Islet precursor cell (in vitro differentiated cells): ENCODE measurements at places on chromosomes 11 and 22.

- DNase-seq: peak; percentile 65
Observed at GRCh38 chr22:34808618-34809017, 257.3 kb upstream of the ISX start.

- no peak for DNase-seq
Observed at GRCh38 chr11:123547180-123547579, 107.2 kb downstream of the SCN3B start.

DNA sequence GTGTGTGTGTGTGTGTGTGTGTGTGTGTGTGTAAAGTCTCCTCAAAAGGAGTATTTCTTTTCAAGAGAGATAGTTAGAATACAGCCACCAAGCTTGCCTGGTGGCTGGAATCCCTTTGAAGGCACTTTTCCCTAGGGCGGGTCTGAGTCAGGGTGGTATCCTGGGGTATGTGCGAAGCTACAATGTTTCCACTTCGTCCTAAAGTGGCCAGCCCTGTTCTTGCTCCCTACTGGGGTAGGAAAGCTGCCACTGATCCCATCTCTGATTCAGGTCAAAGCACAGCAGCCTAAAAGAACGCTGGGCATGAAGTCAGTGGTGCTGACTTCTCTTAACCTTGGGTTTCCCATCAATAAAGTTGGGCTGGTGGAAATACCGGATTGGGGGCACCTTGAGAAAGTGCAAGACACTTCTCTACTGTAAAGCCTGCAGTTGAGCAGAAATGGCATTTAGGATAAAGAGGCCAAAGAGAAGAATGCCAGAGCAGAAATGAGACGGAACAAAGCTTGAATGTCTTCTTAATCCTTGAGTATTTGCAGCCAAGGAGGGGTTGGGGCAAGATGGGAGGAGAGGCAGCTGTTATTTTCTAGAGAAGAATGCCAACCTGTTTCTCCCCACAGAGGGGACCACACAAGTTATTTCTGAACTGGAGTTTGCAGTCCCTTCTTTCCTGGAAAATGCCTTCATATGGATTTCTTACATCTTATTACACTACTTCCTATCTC, 35.3 kb downstream of the ZNRF3 start:
- peak; percentile 89 for DNase-seq

- peak; percentile 79 for DNase-seq
Observed at GRCh38 chr11:12090761-12091258, 19.6 kb upstream of the MICAL2 start.

- DNase-seq: no peak
Observed at GRCh38 chr11:69705901-69706787, 2.3 kb upstream of the FGF19 start.

DNA sequence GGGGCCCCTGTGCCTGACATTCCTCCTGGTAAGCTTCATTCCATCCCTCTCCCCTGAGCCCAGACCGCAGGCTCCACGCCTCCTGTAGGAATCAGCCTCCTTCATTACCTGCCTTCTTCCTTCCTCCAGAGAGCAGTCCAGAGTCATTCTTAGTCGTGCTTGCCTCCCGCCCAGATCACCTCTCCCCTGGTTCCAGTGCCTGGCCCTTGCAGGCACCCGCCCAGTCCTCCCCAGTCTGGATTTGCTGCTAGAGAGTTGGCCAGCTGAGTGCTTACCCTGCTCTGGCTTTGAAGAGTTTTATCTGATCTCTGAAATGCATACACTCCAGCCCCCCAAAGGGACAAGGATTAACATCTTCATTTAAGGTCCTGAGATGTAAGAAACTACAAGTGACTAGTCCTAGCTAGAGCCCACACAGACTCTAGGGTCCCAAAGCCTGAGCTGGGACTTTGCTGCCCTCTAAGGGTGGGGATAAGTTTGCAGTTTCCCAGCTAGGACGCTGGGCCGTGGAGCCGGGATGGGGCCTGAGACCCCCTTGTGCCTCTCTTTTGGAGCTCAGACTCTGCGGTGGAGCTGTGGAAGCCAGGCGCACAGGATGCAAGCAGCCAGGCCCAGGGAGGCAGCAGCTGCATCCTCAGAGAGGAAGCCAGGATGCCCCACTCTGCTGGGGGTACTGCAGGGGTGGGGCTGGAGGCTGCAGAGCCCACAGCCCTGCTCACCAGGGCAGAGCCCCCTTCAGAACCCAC, 1.6 kb downstream of the NR1H3 start:
- DNase-seq: peak; percentile 95

DNA sequence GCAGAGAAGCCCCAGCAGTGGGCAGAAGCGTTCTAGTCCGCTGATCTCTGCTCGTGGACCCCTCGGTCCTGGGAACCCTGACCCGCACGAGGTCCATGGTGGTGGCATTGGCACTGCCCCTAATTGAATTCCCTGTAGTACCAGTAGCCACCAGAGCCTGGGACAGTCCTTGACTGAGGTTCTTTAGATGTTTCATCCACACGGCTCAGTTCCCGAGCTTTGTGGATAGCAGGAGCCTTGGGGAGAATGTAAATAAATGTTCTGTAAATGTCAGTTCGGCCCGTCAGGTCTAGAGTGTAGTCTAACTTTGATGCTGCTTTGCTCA, 39.4 kb upstream of the SEPTIN5 start:
- no peak for DNase-seq

DNA sequence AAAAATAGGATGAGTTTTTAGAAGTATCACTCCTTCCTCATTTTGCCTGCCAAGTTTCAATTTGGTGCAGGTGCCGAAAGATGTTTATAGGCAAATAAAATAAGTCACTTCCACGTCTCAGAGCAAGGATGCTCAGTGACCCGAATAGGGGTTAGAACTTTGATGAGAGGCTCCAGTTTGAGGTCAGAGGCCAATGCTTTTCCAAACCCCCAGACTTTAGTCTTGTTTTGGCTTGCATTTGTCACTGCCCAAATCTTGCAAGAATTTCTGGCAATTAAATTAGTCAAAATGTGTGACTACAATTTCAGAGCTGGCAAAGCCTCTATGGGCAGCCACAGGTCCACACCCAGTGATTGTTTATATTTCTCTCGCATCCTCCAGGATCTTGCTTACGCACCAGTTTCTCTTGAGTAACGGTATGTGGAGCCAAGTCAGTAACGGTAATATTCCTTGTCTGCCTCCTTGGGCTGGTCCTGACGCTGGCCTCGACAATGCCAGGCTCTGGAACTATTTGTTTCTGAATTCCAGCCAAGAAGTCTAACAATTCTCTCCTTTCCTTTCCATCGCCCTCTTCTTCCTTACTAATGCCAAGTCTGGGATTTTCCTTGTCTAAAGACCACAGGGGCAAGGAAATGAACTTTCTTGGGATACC, 9.9 kb upstream of the NUP160 start:
- no peak for DNase-seq

DNA sequence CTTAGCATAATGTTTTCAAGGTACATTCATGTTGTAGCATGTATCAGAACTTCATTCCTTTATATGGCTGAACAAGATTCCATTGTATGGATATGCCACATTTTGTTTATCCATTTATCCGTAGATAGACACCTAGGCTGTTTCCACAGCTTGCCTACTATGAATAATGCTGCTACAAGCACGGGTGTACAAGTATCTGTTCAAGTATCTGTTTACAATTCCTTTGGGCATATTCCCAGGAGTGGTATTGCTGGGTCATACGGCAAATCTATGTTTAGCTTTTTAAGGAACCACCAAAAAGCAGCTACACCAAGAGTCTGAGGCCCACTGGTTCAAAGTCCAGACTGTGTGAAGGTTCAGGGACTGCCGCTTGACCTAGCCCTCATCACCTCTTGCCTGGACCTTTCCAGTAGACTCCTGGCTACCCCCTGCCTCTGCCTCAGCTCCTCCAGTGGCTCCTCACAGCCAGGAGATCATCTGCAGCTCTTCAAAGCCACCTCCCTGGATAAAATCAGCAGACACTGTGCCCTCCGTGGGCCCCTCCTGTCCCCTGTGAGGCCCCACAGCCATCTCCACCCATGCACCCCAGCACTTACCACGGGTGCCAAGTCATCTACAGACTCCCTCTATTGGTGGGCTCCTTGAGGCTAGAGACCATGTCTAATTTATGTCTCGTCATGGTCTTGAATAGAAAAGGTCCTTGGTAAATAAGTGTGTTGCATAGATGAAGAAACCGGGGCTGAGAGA, 160.3 kb downstream of the MN1 start:
- DNase-seq: no peak

DNA sequence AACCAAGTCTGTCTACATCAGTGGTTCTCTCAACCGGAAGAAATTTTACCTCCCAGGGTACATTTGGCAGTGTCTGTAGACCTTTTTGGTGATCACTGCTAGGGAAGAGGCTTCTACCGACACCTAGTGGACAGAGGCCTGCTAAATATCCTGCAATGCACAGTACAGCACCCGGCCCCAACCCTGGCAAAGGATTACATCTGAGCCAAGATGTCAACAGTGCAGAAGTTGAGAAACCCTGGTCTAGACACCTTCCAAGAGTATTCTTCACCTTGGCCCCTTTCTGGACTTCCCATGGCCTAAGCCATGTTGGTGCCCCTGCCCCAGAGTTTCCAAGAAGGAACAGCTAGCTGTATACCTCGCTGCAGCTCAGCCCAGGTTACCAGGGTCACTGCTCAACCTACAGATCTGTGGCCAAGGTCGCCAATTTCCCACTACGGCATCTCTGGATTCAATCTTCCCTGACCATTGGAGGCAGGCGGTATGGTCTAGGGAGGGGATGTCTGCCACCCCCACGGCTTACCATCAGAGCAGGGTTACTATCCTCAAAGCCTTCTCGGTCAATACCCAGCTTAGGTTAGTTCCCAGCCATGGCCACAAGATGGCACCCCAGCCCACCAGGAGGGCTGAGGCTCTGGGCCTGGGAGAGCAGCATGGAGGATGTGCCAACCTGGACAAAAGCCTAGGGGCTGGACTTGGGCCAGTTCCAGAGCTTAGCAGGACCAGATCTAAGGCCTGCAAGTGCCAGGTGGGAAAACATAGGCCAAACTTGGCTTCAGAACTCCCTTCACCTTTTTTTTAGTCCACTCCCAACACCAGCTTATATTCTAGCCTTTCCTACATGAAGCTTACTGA, 3.7 kb upstream of the KCNC1 start:
- peak; percentile 92 for DNase-seq

DNA sequence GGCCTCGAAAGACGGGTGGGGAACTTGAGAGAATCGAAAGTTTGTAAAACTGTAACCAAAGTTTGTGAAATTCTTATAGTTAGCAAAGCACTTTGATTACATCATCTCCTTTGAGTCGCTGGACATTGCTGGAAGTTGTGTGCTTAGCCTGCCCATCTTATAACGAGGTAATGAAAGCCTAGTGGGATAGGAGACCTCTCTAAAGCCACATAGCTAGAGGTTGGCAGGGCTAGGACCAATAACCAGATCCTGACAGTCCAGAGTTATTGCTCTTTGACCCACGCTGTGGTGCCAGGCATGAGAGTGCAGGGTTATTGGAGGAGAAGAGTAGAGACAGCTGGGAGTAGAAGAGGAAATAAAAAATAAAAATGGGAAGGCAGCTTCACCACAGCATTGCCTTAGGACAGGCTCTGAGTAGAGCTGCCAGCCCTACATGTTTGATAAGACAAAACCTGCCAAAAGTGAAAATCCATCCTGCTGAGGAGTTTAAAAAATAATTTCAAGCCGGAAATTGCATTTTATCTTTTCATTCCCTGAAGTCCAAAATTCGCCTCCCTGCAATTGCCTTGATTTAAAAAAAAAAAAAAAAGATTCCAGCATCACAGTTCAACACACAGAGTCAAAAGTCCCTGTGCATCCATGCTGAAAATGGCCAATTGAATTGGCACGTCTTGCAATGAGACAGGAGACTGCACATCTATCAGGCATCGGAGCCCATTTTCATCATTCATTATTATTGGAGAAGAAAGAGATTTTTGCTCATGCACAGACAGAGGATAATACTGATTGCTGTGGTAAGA, 225.5 kb upstream of the POU2AF2 start:
- DNase-seq: no peak

DNA sequence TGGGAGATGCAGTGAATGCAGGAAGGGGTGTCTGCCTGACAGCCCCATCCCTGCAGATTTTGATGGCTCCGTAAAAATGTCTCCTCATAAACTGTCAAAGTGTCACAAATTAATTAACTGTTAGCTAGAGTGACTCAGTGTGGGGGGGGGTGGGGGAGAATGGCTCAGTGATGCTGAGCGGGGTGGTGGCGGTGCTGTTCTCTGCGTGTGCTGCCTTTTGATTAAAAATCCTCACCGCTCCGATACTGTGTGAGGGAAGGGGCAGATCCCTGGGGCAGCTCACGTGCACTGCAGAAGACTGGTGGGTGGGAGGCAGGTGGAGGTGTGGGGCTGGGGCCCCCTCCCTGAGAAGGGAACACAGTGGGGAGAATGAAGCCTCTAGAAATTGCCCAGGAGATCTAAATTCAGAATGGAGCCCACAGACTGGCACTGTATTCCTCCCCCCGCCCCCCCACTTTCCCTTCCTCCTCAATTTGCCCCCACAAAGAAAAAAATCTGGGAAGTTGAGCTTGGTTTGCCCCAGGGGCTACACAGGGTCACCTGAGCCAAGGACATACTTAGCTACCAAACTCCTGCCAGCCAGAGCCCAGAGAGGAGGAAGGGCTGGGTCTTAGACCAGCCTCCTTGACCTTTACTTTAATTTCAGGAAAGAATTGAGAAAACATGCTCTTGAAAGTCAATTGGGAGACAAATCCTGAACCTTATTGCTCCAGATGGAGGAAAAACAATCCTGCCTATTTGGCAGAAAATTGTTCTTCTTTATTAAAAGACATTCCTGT, 39.8 kb downstream of the DRD2 start:
- no peak for DNase-seq

DNA sequence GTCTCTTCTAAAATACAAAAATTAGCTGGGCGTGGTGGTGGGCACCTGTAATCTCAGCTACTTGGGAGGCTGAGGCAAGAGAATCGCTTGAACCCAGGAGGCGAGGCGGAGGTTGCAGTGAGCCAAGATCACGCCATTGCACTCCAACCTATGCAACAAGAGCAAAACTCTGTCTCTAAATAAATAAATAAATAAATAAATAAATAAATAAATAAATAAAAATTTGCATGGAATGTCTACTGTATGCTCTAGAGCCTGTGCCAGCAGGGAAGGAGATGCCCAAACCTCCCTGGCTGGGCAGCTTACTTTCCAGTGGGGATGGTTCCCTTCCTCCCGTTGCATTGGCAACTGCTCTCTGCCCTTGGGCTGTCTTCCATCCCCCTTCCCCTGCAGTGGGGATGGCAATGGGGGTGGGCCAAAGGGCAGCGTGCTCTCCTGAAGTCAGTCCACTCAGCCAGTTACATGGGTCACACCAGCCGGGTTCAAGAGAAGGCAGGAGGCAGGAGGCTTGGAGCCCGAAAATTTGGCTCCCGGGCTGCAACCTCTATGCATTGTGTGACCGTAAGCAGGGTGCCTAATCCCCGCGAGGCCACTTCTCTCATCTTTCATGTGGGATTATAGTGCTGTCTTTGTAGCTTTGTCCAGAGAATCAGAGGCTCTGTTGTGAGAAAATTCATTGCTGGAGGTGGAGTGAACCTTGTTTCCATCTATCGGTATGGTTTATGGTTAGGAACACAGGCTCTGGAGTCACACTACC, 1.4 kb upstream of the LRRC10B start:
- no peak for DNase-seq
